Naive thymus-derived CD4-positive, alpha-beta T cell (primary cell): ENCODE measurements at places on chromosomes 7 and 10. TPM values are rescaled to one million over a fixed set of nuclear protein-coding genes. Genes with fewer than 3 reads are reported as not detected.

DNA sequence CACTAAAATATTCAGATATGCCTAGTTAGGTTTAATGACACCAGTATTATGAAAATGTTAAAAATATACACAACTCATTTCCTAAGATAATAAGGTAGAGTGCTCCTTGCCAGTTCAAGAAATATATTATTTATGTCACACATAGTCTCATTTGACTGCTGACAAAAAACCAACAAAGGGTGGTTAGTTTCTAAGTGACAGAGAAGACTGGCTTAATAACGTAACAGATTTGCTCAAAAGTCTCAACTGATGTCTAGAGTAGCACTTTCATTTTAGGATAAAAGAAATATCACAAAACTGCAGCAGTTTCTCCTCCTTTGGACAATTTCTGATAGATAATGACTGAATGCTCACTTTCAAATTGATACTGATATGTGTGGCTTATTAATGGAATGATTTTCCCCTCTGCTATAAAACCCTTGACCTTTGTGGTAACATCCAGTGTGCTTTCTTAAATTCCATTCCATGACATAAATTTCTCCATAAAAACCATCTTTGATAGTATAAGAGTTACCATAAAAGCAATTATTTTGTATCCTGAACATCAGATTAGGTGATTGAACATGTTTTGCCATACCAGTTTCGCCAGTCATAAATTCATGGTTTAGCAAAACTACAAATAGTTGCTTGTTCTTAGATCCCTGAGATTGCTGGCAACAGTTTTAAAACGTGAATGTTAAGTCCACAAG lies 94.2 kb downstream of the NRBF2 start:
- DNase-seq: peak; percentile 35

DNA sequence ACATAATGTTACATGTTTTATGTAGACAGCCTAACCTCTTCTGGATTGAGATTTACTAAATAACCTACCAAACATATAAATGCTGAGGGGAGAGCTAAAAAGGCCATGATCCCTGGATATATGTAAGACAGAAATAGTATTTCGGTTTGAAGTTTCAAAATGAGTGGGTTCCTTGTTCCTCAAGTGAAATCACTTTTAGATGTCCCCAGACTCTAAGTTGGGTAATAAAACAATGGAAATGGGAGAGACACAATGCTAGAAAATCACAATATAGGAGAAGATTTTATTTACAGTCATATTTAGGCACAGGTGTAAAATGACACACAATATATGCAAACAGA lies 56.5 kb downstream of the SHTN1 start:
- no peak for DNase-seq

PKD1L1 gene
- 1.5 TPM for total RNA-seq

OR2A1 gene
- not detected for total RNA-seq

GRCh38 chr7:121960678-121961077 lies 87.7 kb downstream of the PTPRZ1 start:
- DNase-seq: no peak

- no peak for DNase-seq
Measured at GRCh38 chr7:154699417-154699816, 303.5 kb downstream of the PAXIP1 start.

TUBB8 gene
- not detected for total RNA-seq

ELOVL3 gene
- total RNA-seq: not detected

- no peak for DNase-seq
Measured at GRCh38 chr7:54141576-54141975, 400.6 kb upstream of the VSTM2A start.

CTAGE15 gene
- not detected for total RNA-seq

- DNase-seq: no peak
Measured at GRCh38 chr10:111600772-111601171, 523.9 kb downstream of the ADRA2A start.

DNA sequence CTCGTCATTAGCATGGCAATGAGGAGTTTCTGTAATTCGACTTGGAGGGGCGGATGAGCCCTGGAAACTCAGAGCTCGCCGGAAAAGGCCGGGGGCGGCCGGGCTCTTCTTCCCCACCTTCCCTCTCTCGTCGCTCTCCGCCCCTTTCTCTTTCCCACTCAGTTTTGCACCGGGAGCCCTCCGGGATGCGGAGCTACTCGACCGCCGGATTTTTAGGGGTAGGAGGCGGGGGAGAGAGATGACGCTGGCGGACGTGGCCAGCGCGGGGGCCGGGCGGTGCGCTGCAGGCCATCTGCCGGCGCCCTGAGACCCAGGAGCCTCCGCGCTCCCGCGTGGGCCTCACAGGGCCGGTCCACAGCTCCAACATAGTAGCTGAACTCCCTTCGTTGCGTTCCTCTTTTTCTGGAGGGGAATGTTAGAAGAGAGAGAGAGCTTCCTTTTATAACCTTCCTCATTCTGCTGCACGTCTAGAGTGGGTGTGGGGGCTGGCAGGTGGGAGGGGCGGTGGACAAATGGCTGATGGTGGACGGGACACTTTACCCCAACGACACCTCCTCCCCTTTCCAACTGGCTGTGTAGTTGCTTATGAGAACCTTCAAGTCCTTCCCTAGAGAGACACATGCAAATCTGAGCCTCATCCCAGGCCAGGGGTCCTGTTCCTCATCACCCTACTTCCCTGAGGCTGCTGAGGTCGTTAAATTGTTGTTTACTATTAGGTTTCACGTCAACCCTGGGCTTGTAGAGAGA lies 1.1 kb upstream of the HOXA1 start:
- no peak for DNase-seq

LOXL4 gene
- total RNA-seq: not detected

MDH2 gene
- total RNA-seq: 171 and 172 TPM in 2 replicates

DNA sequence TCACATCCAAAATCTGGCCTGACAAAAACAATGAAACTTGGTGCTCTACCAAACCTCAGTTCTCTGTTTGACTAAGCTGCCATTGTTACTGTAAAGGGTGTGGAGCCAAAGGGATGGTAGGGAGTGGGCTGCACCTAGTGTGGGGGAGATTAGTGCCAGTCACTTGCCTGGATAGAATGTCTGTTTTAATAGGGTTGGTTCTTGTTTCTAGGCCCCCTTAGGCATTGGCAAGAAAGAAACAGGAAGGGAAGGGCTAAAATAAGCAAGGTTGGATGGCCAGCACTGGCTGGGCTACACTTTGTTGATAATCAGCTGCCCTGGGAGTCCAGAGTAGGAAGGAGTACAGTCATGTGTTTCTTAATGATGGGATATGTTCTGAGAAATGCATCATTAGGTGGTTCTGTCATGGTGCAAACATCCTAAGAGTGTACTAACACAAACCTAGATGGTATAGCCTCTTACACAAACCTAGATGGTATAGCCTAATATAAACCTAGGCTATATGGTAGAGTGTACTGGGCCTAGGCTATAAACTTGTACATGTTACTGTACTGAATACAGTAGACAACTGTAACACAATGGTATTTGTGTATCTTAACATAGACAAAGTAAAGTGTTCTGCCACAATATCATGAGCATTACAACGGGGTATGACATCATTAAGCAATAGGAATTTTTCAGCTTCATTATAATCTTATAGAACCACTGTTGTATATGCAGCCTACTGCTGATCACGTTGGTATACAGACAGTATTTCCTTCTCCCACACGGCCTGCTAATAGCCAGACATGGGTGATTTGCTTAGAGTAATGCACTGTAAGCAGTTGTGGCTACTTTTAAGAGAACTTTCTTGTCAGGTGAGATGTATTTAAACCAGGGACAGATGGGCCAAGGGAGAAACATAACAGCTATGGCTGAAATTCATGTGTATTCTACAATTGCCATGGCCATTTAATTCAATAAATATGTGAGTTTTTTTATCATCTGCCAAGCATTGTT lies 15.4 kb downstream of the BBIP1 start:
- peak; percentile 22 for DNase-seq

DNA sequence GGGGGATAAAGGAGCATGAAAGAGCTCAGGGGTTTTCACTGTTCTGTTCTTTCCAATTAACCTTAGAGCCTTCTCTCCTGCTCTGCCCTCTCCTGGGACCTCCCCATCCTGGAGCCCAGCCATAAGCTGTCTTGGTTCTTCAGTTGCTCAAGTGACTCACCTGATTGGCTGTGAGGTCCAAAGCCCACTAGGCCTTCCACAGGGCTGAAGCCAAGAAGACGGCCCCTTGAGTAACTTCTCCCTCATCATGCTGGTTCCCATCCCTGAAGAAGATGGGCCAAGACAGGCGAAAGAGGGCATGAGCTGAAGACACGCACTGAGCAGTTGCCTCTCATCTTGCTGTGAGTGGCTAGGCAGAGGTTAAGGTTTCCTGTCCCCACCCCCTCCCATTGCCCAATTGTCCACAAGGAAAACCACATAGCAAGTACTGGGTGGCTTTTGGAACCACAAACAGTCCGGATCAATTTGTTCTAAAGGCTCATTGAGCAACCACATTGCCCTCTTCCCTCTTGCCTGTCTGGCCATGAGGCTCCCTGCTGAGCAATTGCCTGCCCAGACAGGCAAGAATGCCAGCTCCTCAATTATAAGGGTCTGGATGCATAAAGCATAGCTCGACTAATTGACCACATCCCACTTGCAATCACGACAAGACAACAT lies 43.9 kb upstream of the GPAM start:
- DNase-seq: no peak

DNA sequence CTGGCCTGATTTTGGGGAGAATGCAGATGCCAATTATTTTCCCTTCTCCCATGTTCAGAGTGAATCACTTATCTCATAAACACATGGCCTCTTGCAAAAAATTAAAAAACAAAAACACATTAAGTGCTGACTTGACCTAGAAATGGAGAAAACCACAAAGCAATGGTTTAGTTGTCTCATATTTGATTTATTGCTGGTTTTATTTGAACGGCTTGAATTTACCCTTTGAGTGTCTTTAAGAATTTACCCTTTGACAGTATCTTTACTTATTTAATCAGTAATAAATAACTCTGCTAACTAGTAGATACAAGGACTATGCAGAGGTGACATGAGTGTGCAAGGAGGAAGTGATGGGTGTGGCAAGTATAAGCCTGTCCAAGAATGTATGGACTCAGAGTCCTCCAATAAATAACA lies 68.1 kb upstream of the GSDME start:
- DNase-seq: no peak

DNA sequence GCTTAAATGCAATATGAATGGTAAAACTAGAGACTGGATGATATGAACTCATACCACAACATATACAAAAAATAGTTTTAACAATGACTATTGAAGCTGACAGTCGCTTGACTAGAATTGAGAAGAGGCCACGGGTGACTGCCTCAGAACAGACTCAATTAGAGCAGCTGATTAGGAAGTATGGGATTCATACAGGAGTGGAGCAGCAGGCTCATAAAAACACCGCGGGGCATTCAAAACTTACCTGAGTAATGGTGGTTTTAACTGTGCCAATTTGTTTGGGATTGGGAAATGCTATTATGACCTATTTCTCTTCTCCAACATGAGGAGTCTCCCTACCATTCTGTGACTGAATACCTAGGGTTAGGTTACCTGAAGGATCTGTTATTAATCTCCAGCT lies 2.1 kb downstream of the CADPS2 start:
- no peak for DNase-seq

ASAH2 gene
- total RNA-seq: 5.4 TPM

GRCh38 chr10:86953747-86954680 lies 3.4 kb downstream of the MMRN2 start:
- DNase-seq: no peak

HTR7 gene
- total RNA-seq: 0.08 TPM in 1 of 2 replicates, not detected in the other

GRCh38 chr10:48890888-48891850 lies 48.5 kb downstream of the LRRC18 start:
- no peak for DNase-seq

- no peak for DNase-seq
Measured at GRCh38 chr7:120874722-120875121, 16.8 kb upstream of the TSPAN12 start.

STAG3 gene
- total RNA-seq: 9.7 TPM

- no peak for DNase-seq
Measured at GRCh38 chr7:35389636-35390035, 135.7 kb upstream of the TBX20 start.

DNA sequence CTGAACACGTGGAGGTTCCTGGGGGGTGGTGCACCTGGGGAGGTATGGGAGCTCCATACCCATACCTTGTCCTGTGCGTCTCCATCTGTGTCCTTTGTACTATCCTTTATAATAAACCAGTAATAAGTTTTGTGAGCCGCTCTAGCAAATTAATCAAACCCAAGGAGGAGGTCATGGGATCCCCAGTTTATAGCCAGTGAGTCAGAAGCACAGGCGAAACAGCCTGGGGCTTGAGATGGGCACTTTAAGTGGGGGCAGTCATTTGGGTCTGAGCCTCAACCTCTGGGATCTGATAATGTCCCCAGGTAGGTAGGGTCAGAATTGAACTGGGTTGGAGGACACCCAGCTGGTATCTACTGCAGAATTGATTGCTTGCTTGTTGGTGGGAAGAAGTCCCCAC lies 16.9 kb downstream of the SNX10 start:
- no peak for DNase-seq

DNA sequence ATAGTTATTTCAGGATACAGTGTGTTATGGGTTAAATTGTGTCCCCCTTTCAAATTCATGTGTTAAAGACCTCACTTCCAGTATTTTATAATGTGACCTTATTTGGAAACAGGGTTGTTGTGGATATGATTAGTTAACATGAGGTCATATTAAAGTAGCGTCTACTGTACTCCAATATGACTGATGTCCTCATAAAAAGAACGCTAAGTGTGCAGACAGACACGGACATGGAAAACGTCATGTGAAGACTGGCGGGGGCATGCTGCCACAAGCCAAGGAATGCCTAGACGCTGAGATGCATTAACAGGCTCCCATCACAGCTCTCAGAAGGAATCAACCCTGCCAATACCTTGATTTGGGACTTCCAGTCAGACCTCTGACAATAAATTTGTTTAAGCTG lies 1.5 kb upstream of the WDR37 start:
- no peak for DNase-seq

GRCh38 chr7:1450431-1450830 lies 8.8 kb downstream of the MICALL2 start:
- no peak for DNase-seq

DNA sequence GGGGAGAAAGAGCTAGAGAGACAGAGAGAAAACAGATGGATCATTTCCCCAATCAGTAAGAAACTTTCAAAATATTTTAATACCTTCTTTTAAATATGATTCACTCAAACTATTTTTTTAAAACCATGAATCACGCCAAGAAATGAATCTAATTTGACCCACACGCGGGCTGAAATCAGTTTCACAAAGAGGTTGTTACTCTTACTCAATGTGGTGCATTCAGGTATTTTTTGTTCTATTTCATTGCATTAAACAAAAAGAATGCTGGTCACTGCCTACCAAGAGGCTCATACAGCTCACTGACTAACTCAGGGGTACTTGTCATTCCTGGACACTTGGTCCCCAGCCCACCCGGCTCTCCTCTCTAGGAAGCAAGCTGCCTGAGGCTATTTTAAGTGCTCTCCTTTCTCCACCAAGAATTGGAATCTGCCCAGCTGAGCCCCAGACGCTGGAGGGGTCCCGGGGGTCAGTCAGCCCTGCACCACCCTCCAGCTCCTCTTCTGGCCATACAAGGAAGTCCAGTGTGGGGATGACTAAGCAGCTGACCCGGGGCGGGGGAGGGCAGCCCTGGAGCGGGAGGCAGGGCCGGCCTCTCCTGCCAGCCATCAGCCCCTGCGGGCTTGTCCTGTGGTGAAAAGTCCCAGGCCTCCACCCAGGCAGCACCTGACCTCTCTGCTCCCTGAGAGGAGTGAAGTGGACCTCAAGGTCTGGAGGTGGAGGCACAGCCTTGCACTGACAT lies 21.7 kb upstream of the PFKP start:
- DNase-seq: no peak

RPEL1 gene
- not detected for total RNA-seq

GRCh38 chr10:122232769-122233168 lies 38.3 kb upstream of the BTBD16 start:
- DNase-seq: no peak
